Kasumi-1 (cell line): ENCODE measurements at places on chromosomes 4 and X.

GRCh38 chr4:54588404-54588803 lies 69.4 kb upstream of the KIT start:
- DNase-seq, result no peak

GRCh38 chrX:10041383-10041782 lies 74.2 kb downstream of the CLDN34 start:
- no peak for DNase-seq

GRCh38 chrX:103376979-103377324 lies 614 bp downstream of the BEX3 start:
- no peak for DNase-seq

DNA sequence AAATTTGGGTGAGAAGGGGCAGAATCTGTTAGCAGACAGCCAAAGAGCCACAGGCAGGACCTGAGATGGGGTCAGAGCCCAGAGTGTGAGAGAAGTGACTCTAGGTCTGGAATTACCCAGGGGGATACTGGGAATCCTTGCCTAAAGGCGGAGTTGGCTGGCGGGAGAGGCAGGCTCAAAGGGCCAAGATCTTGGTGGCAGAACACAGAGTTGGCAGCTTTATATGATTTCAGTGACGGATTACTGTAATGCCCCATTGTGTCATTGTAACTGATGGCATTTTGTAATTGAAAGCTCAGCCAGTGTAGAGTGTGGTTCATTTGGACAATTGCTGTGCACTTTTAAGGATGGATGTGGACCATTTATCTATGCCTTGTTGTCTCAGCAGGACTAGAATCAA lies 77.3 kb downstream of the SMIM20 start:
- DNase-seq, result no peak

GRCh38 chr4:6265546-6265945 lies 4.1 kb upstream of the WFS1 start:
- DNase-seq, result no peak

- no peak for DNase-seq
These were observed 174.1 kb upstream of the HS3ST1 start for GRCh38 chr4:11602606-11603340.

DNA sequence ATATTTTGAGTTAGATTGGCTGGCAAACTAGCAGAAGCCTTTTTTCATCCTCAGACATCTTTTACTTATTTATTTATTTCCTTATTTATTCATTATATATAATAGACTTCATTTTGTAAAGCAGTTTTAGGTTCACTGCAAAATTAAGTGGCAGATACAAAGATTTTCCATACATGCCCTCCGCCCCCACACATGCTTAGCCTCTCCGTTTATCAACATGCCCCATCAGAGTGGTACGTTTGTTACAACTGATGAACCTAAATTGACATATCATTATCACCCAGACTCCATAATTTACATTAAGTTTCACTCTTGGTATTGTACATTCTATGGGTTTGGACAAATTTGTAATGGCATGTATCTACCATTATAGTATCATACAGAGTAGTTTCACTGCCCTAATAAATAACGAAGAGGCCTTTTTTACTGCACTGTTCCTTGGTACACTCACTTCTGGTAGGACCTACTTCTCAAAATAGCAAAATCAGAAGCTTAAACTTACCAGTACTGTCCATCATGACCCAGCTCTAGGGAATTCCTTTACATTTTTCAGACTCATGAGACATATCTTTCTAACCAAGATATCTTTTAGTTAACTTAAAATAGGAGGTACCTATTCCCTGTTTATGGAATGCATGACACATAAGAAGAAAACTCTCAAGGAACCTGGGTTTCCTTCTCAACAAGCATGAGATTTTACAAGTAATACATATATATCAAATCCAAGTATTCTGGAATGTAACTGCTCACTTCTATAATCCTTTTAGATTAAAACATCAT lies 4.8 kb upstream of the TMPRSS11B start:
- no peak for DNase-seq

- DNase-seq, result no peak
These were observed 35.3 kb upstream of the GPR173 start for GRCh38 chrX:53013291-53013690.

GRCh38 chrX:135513130-135513515 lies 7.3 kb upstream of the INTS6L start:
- peak; percentile 25 for DNase-seq

DNA sequence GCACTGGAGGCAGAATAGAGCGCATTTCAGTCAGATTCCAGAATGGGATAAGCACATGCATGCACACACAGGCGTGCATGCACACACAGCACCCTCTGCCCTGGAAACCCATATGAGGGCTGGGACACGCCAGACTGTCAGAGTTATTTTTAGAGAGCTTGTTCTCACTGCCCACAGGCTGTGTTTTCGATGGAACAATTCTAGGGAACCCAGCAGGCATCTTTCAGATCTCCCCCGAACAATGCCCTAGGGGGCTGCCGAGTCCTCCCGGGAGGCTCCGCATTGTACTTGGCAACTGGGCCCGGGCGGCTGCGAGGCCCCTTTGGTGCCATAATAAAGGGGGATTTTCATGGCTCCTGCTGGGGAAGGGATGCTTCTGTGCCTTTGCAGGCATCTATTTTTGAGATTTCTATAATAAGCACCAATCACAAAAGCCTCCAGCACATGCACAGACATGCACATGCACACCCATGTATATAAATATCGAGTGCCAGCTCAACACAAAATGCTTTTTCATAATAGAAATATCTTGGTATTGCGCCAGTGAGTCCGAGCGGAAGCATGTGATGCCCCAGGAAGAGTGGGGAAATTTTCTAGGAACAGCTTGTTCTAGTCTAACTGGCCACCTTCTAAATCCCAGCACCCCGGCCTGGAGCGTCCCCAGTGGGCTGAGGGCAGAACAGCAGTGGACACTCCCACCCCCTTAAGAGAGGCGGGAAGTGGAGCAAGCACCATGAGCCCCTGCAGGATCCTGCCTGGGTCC lies 88.5 kb downstream of the PHKA2 start:
- no peak for DNase-seq

DNA sequence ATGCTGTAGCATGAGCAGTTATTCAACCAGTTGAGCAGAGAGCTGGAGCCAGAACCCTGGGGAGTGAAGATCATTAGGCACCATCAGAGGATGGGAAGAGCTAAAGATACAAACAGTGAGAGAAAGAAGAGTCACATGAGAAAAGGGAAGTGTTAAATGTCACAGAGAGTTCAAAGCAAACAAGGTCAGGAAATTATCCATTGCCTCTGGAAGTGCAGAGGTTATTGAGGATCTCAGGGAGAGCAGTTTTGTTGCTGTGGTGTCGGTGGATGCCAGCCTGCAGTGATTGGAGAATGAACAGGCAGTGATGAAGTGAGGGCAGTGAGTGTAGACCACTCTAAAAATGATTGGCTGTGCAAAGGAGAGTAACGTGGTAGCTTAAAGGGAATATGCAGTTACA lies 17.7 kb downstream of the SPARCL1 start:
- no peak for DNase-seq

DNA sequence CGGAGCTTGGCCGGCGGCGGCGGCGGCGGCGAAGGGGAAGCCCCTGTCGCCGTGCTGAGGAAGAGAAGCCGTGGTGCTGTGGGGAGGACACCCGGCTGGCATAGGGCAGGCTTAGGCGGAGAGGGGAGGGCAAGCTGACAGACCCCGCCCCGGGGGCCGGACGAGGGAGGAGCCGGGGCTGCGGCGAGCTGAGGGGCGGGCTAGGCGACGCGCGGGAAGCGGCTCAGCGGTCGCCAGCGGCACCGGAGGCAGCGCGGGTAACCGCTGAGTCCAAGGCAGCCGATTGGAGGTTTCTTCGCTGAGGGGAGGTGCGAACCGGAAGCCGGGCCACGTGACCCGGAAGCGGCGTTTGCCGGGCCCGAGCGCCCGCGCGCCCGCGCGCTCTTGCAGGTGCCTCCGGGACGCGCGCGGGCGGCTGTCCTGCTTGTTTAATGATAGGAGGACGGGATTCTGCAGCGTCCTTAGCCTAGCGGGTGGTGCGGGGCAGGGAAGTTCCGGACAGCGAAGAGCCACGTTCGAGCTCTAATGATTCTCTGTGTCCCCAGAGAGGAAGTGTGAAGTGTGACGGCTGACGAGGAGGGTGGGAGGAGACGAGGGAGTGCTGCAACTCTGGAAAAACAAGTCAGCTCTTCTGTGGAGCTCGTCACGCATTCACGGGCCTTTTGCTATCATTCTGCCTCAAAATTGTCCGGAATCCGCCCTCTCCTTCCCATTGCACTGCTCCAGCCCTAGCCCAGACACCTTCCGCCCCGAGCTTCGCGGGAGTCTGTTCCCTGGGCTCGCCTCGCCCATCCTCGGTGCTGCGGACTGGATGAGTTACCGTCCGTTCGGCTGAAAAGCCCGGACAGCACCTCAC lies at the start of gene AP1S2:
AP1S2 (minus strand) TSS at position 102 of the 856 bp plus-strand sequence. CDS start 2,289 bp downstream, outside the sequence.
- peak; percentile 77 for DNase-seq

DNA sequence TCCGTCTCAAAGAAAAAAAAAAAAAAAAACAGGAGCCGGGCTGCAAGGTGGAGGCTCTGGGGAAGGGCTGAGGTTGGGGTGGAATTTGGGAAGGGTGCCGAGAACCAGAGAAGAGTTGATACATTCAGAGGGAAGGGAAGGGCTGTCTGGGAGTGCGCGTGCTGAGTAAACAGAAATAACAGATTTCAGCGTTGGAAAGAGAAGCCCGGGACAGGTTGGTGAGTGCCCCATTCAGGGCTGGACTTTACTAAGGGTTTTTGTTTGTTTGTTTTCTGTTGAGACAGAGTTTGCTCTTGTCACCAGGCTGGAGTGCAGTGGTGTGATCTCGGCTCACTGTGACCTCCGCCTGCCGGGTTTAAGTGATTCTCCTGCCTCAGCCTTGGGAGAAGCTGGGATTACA lies 1.7 kb upstream of the IL3RA start:
- no peak for DNase-seq

DNA sequence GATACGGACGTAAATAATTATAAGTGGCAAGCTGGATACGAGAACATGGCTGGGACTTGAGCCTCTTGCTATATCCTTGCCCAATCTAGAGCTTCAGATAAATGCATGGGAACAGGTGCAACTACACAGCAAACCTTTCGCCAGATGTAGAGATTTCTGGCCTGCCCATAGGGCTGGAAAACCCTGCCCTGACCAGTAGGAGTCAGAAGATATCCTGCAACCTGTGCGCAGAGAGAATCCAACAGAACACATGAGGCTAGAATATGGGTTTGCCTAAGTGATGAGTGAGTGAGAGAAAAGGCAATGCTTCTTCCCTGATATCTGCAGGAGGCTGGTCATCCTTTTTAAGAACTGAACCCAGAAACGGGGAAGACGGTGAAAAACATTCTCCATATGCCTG lies 805.3 kb upstream of the TENM3 start:
- no peak for DNase-seq

DNA sequence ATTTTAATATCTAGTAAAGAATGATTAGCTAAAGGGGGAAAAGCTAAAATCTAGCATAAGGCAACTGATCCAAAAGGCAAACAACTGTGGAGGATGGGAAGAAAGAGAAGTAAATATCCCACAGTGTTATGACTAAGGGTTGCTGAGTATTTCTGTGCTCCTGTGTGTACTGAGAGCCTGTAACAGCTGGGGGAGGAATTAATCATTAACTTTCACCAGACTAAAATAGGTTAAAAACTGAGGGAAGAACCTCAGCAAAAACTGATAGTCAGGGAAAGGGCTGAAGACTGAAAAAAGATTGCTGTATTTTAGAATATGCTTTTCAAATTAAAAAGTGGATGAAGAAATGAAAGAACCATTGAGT lies 365.9 kb downstream of the CXXC4 start:
- no peak for DNase-seq
